Ammon's horn (tissue), 1 donor: ENCODE measurements at places on chromosomes 7 and 10.

GRCh38 chr10:34280599-34281374 is 534.3 kb downstream of the PARD3 start:
- peak; percentile 12 for DNase-seq

DNA sequence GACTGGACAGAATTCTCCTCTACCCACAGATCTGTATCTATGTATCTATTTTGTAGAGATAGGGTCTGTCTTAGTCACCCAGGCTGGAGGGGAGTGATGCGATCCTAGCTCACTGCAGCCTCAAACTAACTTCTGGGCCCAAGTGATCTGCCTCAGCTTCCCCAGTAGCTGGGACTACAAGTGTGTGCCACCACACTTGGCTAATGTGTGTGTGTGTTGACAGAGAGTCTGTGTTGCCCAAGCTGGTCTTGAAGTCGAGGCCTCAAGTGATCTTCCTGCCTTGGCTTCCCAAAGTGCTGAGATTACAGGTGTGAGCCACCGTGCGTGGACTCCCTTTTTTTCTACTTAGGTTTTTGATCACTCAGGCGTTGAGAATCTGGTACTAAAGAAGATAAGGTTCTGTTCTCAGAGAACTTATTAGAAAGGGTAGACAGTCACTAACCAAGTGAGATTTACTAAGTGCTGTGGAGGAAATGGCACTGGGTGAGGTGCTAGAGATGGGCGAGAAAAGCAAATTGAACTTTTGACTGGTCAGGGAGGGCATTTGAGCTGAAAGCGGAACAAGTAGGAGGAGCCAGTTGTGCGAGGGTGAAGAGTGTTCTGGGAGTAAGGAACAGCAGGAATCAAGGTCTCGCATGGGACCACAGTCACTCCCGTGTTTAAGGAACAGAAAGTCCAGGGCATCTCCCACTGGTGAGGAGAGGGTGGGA is 18.0 kb downstream of the NDUFB2 start:
- DNase-seq = no peak

GRCh38 chr7:6271060-6271658 is 1.3 kb downstream of the CYTH3 start:
- peak; percentile 86 for DNase-seq

DNA sequence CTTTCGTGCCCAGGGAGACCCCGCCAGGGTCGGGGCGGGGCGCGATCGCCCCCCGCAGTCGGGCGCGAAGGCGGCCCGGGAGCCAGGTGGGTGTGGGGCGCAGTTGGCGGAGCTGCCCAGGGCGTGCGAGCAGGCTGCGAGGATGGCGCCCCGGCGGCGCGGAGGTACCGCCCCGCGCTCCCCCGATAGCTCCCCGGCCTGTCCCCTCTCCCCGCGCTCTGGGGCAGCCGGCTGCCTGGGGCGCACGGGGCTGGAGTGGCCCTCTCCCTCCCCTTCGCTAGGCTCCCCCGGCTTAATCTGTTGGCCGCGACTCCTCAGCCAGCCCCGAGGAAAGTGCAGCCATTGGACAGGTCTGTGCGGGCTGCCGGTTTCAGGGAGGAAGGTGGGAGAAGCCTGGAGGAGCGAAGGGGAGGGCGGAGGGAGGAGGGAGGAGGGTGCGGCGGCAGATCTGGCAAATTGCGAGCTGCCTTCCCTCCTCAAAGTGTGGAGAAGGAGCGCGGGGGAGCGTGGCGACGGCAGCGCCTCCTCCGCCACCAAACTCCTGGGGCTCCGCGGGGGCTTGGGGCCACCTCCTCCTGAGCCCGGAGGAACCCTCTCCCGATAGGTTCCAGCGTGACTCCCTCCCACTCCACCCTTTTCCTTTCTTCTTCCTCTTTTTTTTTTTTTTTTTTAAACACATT is 361 bp upstream of the PLXDC2 start:
- DNase-seq = peak; percentile 82

- no peak for DNase-seq
These were observed 622 bp upstream of the COL1A2 start for GRCh38 chr7:94394109-94394436.

DNA sequence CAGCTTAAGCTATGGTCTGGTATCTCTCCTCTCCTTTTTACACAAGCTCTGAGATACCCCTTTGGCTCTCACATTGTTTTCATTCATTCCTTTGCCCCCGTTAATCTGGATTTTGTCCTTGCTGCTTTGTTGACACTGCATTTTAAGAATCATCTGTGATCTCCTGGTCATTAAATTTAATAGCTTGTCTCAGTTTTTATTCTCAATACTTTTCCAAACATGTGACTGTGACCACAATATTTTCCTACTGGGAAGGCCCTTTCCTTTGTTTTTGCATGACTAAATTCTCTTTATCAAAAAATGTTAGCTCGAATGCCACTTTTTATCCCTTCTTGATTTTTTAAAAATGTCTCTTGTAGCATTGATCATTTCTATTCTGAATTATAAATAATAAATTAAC is 171.2 kb downstream of the SUGCT start:
- no peak for DNase-seq

- DNase-seq = peak; percentile 7
These were observed 619 bp downstream of the EXOC4 start for GRCh38 chr7:133253519-133253875.
